ENCODE measurements at places on chromosomes 16 and 17.
A peak's percentile ranks its signal among the peaks of the same experiment; 100 is the strongest.

DNA sequence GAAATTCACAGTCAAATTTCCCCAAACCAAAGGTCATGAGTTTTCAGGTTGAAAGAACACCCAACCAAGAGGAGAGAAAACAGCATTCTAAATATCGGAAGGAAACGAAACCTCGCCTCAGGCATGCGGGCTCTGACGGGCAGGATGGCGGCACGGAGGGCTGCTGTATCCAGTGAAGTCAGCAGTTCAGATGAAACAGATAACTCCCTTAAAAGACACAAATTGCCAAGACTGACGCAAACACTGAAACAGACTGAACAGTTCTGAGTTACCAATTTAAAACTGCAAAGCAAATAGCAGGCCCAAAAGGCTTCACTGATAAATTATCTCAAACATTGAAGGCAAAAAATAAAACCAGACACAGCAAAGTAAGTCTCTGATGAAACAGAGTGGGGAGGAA, 20.6 kb upstream of the CDH15 start:
- DNase-seq = no peak

DNA sequence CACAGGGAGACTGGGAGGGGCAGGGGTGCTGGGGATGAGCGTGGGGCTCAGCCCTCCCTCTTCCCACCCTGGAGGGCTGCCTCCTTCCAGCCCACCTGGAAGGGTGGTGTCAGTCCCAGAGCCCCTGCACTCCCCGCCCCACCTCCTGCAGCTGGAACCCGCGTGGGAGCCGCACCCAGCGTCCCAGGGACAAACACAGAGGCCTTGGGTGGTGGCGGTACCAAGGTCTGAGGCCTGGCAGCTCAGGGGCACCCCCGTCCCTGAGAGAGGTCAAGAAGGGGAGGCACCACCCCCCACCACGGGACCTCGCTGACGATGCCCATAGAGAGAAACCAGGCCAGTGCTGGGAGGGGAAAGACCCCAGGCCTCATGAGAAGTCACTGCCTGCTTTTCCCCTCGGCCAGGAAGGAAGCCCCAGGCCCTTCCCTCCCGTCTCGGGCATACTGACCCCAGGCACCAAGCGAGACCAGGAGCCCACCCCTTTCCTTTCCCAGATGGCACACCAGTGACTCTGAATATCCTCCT, 4.1 kb downstream of the HS3ST6 start:
- DNase-seq = no peak

GRCh38 chr17:8964801-8965393, 610 bp downstream of the PIK3R5 start:
- no peak for DNase-seq

DNA sequence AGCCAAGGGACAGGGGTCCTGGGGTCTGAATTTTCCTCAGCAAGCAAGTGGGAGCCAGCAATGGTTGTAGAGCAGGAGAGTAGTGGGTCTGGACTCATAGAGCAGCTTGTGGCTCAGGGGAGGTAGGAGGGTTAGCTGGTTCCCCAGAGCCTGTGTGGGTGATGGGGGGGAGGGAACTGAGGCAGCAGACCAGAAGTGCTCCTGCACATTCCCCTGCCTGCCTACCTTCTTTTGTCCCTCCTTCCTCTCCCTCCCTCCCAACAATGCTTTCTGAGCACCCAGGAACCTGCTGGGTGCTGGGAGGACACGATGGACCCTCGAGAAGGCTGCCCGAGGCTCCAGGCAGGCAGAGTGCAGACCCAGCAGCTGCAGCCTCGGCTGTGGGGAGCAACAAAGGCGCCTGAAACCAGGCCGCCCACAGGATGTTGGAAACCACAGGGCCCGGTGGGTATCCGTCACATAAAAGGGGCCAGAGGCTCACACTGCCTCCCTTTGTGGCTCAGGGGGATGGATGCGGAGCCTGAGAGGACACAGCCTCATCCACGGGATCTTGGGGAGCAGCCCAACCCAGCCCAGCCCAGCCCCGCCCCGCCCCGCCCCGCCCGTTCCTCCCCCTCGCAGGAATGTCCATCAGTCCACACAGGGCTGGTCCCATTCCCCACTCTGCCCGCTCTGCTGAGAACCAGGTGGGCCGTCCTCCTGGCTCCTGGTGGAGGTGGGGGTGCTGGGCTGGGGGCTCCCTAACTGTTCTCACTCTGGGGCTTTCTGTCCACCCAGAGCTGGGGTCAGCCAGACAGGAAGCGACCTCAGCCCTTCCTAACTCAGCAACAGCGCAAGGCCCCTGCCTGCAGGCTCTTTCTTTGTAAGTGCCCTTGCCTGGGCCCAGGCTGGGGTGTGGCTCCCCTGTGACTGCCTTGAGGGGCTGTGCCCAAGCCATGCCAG, 1.7 kb upstream of the NLRC3 start:
- DNase-seq = no peak

- no peak for DNase-seq
Observed at GRCh38 chr17:71764505-71764904, 356.3 kb upstream of the SOX9 start.

- DNase-seq = no peak
Observed at GRCh38 chr16:23145608-23146007, 3.6 kb downstream of the USP31 start.

DNA sequence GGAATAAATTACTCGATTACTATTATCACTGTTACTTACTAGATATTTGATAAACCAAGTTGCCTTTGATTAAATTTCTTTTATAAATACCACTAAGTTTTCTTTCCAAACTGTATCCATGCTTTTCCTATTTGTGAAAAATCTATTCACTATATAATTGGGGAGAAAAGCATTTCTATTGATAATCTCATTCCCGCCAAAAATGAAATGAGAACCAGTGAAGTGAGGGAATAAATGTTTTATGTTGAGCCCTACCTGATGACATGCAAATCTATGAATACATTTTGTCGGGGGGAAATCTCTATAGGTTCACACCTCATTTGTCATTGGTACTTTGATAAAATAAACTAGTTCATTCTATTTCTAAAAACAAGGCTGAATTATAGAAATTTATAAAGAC, 15.7 kb downstream of the BRIP1 start:
- no peak for DNase-seq

GRCh38 chr17:73969956-73970355, 233.5 kb upstream of the RPL38 start:
- DNase-seq = peak; percentile 55

Measured in mesenteric fat pad (tissue), 1 donor.